HT-29 (cell line): ENCODE measurements at places on chromosomes 5 and 9.

DNA sequence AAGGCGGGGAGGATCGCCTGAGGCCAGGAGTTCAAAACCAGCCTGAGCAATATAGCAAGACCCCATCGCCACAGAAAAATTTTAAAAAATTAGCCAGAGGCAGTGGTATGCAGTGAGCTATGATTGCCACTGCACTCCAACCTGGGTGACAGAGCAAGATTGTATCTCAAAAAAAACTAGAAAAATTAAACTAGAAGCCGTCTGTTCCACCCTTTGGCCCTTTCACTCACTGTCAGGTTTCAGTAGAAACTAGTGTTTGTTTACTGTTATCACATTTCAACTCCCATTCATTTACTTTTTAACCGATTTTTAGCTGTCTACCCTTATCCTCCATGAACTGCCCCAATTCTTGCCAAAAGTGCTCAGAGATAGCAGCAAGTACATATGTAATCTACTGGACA, 8.3 kb downstream of the UGCG start:
- no peak for DNase-seq

DNA sequence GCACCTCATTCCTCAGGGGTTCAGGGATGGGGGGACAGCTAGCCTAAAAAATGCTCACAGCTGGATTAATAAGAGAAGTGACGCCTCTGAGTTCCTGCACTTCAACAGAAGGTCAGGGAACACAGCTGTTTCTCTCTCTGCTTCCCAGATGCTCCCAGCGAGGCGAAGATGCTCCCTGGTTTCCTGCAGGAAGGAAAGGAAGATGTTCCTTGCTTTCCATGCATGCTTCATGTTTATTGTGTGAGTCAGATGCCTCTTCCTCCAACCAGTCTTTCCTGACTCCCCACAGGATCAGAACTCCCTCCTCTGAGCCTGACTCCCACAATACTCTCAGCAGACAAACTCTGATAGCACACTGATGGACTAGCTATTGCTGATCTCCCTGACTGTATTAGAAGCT, 71.9 kb downstream of the MFAP3 start:
- DNase-seq, result no peak

GRCh38 chr5:157033071-157033583, 25.8 kb downstream of the HAVCR1 start:
- DNase-seq, result no peak

- DNase-seq, result peak; percentile 83
These were observed 13.4 kb upstream of the CCDC112 start for GRCh38 chr5:115309751-115310370.

DNA sequence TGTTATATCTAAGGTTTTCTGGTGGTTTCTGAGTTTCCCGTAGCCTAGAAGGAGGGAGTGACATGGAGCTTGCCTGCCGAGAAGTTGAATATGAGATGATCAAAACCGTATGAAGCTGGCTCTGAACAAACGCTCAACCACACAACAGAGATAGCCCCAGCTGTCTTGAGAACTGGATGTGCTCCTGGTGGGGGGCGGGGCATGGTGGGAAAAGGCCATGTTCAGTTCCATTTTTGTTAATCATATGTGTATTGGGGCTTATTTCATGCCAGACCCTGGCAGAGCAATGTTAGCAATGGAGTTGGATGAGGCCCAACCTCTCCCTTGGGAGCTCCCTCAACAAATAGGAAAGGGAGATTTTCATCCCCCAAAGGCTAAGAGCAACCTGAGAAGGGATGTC, 4.8 kb downstream of the CCL19 start:
- no peak for DNase-seq
